Stimulated activated CD8-positive, alpha-beta memory T cell treated with anti-CD3 and anti-CD28 coated beads, Interleukin-4, amount 100 ng/mL, for 1 hour (primary cell): ENCODE measurements at places on chromosomes 13 and 19.

DNA sequence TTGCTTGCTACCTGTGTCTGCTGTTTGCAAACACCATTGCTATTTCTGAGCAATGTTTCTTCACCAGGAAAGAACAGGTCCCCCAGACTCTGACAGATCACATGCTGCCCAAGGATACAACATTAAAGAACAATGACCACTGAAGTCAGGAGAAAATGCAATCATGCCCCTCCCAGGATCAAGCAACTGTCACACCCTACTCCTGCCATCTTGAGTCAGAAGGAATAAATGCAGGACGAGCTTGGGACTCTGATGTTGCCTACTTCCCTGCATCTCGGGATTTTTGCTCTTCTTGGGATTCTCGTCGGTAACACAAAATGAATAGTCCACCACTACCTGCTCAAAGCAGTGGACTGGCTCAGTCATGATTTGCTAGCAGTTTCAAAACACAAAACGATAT lies 490.6 kb downstream of the COG6 start:
- no peak for DNase-seq

- no peak for DNase-seq
Measured at GRCh38 chr13:101612735-101613134, 160.3 kb downstream of the ITGBL1 start.

DNA sequence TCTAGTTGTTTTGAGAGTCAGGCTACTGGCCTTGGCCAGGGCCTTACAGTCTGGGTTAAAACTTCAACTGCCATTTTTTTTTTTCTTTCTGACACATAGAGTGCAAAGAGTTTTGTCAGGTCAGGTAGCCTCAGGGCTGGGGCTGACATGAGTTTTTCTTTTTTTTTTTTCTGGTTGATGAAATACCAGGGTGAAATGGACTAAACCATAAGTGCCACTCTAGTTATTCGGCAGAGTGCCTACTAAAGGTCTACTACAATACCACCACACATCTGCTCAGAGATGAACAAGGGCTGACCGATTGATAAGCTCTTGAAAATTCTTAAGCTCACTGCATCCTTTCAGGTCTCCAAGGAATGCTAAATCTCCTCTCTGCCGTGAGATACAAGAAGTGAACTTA lies 4.4 kb upstream of the ZNF320 start:
- DNase-seq = no peak

GRCh38 chr13:101785858-101786257 lies 333.4 kb downstream of the ITGBL1 start:
- DNase-seq = no peak

DNA sequence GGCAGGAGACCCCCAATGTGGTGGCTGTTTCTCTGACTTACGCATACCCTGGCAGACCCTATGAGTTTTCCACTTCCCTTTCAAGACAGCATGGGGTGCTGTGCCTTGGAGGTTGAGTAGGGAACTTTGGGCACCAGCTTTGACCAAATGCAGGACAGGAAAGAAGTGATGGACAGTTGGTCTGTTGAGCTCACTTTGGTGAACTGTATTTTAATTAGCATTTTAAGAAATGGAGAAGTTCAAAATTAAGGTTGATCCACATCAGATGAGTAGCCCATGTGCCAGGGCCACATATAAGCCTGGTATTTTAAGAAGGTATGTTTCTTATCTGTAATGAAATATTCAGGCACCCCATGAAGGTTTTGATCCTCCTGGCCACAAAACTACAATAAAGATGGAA lies 46.1 kb upstream of the RAP2A start:
- no peak for DNase-seq

GRCh38 chr19:4678881-4679790 lies 9.0 kb upstream of the MYDGF start:
- DNase-seq = no peak

DNA sequence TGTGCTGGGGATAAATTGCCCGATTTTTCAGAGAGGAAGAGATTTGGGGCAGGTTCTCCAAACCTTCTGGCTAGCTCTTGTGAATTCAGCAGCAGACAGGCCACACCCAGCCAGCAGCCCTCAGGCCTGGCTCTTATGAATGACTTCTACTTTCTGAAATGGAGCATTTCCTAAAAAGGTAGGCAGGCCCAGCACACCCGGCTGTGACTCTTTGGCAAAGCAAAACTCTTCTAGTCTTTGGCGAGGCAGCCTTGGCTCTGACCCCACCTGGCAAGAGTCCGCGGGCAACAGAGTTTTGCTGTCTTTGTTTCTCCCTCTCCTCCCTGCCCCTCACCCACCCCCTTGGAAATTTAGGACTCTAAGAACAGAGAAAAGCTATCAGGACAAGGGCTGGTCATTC lies 221.2 kb downstream of the ZNF536 start:
- DNase-seq = no peak

DNA sequence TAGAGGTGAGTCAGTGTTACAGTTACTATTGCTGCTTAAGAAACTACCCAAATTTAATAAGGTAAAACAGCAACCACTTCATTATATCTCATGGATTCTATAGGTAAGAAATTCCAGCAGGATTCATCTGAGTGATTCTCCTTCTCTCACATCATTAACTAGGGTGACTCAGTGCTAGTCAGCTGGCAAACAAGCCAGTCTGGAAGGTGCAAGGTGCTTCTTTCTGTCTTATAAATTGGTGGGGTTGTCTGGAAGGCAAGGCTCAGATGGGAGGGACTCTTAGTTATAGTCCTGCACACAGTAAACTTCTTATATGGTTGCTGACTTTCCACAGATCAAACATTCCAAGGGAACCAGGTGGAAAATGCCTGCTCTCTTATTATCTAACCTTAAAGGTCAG lies 484.5 kb downstream of the GPC5 start:
- DNase-seq = no peak

GRCh38 chr19:49749055-49749716 lies 13.9 kb downstream of the TSKS start:
- DNase-seq = no peak

DNA sequence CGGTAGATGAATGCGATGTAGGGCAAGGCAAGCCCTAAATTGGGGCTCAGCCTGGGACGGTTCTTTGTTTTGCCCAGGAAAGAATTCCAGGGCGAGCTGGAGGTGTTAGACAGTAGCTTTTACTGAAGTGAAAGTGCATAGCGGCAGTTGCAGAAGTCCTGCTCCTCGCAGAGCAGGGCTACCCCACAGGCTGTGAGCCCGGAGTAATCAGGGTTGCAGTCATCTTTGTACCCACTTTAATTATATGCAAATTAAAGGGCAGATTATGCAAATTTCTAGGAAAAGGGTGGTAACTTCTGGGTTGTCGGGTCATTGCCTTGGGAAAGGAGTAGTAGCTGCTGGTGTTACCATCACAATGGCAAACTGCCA lies 30.5 kb downstream of the VAV1 start:
- DNase-seq = no peak

GRCh38 chr13:91719033-91719432 lies 320.6 kb downstream of the GPC5 start:
- no peak for DNase-seq

DNA sequence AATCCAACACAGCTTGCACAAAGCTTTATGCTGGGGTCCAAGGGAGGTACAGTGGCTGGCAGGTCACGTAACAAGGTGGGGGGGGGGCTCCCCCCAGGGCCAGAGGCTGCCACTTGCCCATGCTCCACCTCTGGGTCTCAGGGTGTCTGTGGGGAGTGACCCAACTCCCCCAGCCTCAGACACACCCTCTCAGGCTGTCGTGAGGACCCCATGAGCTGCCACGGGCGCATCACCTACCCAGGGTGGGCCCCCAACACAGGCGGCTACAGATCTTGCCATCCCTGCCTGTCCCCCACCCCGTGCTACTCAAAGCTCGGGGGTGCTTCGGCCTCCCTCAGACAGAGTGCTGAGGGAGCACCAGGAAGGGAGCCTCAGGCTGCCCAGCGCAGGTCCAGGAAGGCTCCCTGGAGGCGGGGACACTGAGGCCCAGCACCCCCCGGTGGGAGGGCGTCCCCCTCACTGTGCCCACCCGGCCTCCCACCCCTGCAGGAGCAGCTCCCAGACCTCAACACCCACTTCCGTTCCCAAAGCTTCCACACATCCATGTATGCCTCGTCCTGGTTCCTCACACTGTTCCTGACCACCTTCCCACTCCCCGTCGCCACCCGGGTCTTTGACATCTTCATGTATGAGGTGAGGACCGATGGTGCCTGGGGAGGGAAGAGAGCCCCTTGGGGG lies 21.1 kb downstream of the EVI5L start:
- no peak for DNase-seq

DNA sequence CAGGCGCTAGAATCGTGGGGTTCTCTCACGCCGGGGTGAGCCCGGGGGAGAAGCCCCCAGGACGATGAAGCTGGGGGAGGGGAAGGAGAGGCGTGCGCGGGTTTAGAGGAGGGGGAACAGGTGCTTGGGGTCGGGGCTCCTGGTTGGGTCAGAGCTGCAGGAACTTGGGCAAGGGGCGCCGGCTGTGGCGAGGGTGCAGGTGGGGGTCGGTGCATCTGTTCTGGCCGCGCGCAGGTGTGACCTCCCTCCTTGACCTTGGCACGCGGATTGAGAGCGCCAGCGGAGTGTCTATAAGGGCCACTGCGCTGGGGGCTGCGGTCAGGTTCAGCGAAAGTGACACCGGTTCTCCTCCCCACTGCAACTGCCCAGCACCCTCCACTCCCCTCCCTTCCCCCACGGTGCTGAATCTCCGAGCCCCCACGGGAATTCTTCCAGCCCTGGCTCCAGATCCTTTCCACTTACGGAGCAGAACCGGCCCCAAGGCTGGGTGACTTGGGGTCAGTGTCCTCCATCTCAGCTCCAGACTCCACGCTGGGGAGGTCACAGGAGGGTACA lies 618 bp downstream of the TMEM38A start:
- no peak for DNase-seq
